Stomach (tissue), 19 donors: ENCODE measurements at places on chromosomes 4 and X. TPM values are rescaled to one million over a fixed set of nuclear protein-coding genes. Genes with fewer than 3 reads are reported as not detected.

DNA sequence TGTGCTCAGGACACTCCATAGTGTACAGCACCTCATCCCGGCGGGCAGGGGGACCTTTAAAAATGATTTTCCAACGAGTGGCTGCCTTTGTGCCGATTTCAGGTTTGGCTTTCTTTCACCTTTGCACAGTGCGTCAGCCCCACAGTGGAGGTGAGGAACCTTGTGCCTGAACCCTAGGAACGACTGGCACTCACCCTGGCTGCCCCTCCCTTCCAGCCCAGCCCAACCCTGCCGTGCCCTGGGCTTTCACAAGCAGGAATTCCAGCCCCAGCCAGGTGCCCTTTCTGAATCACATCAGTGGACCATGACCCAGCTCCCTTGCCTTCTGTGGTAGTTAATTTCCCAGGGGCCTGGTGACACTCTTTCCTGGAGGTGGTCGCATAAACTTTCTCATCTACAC is 1.3 kb downstream of the TMEM164 start:
- DNase-seq, result peak; percentile 67

DNA sequence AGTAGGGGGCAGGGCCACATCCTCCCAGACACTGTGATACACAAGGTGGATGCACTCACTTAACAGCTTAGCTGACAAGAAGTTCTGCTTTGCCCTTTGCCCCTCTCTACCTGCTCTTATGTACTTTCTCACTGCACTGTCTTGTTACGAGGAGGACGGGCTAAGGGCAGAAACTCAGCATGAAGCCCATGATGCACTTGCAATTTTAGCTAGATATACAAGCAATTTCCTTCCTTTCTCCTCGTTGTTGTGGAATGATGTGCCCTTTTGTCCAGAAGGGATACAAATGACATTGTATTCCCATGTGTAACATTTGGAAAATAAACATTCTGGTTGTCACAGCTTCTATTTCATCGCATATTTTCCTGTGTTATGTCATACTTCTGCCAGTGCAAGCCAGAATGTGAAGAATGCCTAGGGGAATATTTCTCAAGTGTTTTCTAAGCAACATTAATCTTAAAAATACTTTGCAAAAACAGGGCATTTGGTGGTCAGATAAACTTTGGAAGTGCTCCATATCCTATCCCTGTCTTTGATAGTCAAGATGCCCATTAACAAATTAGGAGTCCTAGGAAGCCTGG is 47.2 kb downstream of the MAOA start:
- peak; percentile 32 for DNase-seq

- no peak for DNase-seq
Measured at GRCh38 chrX:104707572-104707971, 141.6 kb downstream of the IL1RAPL2 start.

DNA sequence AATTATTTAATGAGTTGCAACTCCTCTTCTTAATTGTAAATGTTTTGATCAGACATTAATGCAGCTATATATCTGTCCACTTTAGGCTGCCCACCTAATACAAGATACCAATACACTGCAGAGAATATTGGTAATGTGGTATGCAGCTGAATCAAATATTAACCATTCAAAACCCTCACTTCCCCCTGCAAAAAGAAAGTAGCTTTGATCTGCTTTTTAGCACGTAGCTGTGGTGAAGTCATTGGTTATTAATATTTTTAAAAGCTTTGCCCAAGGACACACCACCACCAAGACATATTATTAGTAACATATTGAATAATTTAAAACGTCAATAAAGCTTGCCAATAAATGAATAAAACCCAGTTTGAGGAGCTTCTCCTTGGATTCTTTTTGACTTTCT is 28.6 kb upstream of the CYP2U1 start:
- no peak for DNase-seq

DNA sequence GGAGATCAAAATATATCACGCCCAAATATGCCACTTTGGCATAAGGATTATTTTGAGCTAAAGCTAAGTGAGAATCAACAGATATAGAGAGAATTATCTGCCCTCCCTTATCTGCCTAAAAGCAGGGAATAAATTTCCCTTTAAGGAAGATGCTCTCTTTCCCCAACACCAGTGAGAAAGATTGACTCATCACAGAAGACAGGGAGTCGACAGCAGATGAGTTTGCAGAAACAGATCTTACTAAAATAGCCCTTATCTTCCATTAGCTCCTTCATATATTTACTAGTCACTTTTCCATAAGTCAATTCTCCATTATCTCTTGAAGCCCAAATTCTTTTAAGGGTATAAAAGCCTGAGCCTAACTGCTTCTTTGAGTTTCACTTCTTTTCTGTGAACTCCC is 156.6 kb downstream of the CAMK2D start:
- no peak for DNase-seq

GRCh38 chrX:107102980-107103379 is 15.6 kb downstream of the RBM41 start:
- DNase-seq, result peak; percentile 4

- no peak for DNase-seq
Measured at GRCh38 chr4:5865896-5866599, 26.8 kb downstream of the CRMP1 start.

GRCh38 chr4:136516371-136516770 is 1015.9 kb downstream of the PCDH18 start:
- DNase-seq, result no peak

The PCSK1N gene
- total RNA-seq, result 7.0 TPM

The GLOD5 gene
- total RNA-seq, result not detected

The MAGEB10 gene
- not detected for total RNA-seq

The FGF13 gene
- 24.8 TPM for total RNA-seq

The ARHGAP10 gene
- total RNA-seq, result 117 TPM
